ENCODE measurements at places on chromosomes 4 and X.

- no peak for DNase-seq
Measured at GRCh38 chr4:147747787-147748454, 16.0 kb downstream of the ARHGAP10 start.

DNA sequence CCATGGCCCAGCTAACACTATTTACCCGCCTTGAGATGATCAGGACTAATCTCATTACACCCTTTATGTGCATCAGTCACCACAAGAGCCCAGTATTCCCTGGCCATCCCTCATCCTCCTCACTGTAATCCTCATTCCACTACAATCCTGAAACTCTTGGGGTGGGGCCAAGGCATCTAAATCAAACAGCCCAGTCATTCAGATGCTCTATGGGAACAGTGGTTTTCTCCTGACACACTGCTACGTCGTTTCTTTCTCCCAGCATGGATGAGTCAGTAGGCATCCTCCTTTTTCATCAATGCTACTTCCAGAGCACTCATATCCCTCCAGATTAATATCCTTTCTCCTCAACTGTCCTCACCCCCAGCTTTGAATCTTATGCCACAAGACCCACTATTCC is 5.6 kb downstream of the SDAD1 start:
- DNase-seq, result no peak

- no peak for DNase-seq
Measured at GRCh38 chr4:82500435-82501153, 61.2 kb downstream of the TMEM150C start.

GRCh38 chr4:125121581-125121980 is 193.2 kb upstream of the FAT4 start:
- no peak for DNase-seq

- DNase-seq, result no peak
Measured at GRCh38 chr4:69731847-69732246, 28.6 kb downstream of the SULT1B1 start.

DNA sequence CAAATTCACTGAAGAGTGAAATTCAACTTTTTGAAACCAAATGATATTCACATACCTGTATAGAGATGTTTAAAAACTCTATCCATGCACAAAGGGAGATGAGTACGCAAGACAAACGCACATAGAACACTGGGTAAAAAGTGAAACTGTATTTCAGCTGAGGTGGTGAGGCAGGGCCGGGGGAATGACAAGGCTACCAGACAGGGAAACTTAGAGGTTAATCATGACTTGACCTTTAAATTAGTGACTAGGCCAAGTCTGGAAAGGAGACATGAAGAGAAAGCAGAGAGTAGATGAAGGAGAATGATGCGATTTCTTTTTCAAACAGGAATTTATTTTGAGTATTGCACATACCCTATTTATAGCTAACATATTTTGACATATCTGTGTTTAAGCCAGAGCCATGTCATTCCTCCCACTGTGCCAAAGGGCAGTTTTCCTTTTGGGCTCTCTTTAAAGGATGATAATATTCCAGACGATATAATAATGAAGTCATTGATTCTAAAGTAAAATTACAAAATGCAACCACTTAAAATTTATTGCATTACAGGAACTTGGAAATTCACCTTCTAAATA is 49.4 kb downstream of the ARHGEF6 start:
- DNase-seq, result no peak

DNA sequence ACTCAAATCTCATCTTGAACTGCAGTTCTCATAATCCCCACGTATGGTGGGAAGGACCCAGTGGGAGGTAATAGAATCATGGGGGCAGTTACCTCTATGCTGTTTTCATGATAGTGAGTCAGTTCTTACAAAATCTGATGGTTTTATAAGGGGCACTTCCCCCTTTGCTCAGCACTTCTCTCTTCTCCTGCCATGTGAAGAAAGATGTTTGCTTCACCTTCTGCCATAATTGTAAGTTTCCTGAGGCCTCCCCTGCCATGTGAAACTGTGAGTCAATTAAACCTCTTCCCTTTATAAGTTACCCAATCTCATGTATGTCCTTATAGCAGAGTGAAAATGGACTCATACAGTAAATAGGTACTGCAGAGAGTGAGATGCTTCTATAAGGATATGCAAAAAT is 1050.6 kb upstream of the GRIA3 start:
- DNase-seq, result no peak

Measured in OCI-LY7 (cell line).